ENCODE measurements at places on chromosomes 5 and 9. TPM values are rescaled to one million over a fixed set of nuclear protein-coding genes. Genes with fewer than 3 reads are reported as not detected.
A peak's percentile ranks its signal among the peaks of the same experiment; 100 is the strongest.

DNA sequence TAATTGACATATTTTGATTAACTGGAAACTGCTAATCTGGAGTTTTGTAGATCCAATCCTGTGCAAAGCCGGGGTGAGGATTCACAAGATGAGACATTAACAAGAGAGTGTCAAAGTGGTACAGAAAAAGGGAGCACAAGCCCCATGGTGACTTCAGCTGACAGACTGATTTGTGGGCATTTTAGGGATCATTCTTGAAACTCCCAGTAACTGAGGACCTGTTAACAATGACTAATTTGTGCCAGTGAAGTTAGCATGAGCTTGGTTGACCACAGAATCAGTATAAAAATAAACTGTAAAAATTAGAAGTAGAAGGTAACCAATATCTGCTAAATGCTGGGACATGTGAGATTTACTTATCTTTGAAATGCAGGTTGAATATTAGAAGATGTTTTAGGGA is 1578.3 kb downstream of the EFNA5 start:
- no peak for DNase-seq

DNA sequence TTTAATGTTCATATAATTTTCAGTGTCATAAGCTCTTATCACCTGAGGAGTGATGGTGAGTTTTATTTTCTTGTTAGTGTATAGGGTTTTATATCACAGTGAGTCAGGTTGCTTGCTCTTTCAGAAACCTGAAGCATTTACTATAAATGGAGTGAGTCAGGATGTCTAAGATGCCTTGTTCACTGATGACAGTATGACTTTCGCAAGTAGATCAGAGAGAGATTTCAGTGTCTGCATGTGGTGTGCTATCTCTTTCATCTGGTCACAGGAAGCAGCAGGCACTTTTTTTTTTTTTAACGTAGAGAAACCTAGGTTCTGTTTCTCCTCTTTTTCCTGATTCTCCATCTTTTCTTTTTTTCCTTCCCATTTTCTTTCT is 237.1 kb downstream of the DMRTA1 start:
- DNase-seq, result no peak

DNA sequence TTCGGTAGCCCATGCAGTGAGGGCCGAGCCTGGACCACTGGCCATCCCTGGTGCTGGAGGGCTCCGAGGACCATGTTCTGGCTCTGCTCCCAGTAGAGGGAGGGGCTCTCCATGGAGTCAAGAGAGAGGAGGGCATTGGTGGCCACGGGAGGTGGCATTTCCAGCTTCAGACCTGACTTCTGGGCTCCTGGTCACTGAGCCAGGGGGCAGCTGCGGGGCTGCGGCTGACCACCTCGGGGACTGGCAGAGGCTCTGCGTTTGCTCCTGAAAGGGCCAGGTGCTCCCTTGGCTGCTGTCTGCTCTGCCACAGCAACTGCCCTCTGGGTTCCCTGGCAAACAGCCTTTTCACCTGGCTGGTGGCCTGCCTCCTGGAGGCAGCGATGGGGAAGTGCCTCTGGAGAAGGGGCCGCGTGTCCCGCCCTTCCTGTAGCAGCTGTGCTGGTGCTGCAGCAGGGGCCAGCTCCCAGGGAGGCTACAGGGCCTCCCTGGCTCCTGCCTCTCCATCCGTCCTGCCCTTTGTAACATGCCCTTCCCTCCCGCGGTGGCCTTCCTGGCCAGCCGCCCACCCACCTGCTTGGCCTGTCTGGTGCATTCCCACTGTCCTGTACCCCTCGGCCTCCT is 144.6 kb downstream of the CACNA1B start:
- no peak for DNase-seq

GRCh38 chr9:137217276-137218211 is 4.5 kb downstream of the RNF208 start:
- no peak for DNase-seq

DNA sequence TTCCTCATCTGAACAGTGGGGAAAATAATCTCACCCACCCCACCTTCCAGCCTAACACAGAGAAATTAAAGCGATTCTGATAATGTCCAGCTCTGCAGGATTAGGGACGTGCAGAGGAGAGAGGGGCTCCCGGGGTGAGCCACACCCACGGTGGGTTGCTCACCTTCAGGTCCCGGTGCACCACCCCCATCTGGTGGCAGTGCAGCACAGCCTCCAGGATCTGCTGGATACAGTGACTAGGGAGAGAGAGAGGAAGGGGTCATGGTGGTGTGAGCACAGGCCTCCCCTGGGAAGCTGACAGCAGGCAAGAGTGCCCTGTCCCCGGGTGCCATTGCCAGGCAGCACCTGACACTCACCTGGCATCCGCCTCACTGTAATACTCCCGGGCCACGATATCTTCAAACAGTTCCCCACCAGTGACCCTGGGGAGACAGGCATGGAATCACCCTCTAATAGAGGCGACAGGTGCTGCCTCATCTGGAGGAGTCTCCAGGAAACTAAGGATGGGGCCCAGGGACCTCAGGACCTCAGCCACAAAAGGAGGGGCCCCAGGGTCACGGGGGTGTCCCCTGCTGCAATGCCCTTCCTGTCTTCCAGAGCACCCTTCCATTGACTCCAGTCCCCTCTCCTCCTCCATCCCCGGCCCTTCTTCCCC is 33.0 kb downstream of the CAMK2A start:
- DNase-seq, result no peak

GRCh38 chr5:57383093-57383861 is 99.3 kb downstream of the ACTBL2 start:
- DNase-seq, result no peak

DNA sequence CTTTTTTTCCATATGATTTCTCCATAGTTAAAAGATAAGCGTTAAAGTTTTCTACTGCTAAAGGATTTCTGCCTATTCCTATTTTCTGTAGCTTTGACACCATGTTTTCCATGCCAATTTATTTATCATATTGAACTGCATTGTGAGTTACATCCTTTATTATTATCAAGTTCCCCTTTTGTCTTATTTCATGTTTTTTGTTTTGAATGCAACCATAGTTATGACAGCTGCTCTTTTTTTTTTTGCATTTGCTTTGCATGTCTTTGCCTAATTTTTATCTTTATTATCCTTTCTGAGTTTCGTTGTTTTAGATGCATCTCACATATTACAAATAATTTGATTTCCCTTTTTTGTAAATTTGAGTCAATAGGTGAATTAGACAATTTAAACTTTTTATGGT is 161.5 kb downstream of the DEPDC1B start:
- no peak for DNase-seq

DNA sequence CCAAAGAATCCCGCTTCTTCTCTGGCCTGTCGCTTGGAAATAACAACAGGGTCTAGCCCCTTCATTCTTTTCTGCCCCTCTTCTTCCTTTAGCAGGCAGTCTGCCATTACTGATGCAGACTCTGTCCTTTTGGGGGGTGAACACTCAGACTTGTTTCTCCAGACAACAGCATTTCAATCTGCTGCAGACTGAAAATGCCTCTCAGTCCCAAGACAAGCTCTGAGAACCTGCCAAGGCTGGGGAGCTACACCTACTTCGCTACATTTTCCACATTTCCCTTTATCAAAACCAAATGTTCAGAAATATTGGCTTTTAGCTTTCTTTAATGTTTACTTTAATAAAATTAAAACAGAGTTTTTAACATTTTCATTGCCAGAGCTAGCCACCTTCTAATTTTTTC is 152.4 kb downstream of the MPDZ start:
- no peak for DNase-seq

DNA sequence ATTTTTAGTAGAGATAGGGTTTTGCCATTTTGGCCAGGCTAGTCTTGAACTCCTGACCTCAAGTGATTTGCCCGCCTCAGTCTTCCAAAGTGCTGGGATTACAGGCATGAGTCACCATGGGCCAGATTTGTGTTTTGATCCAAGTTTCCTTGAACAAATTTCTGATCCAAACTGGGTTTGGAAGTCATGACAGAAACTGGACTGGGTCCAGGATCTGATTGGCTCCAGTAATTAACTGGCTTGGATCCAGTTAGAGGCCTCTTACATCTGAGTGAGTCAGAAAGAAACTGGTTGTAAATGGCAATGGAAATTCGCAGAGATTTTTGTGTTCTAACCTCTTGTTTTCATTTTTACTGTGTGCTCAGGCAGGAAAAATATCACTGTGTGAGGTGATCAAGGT is 141.6 kb downstream of the SLC25A46 start:
- DNase-seq, result no peak

Gene CMYA5
- 4.2 TPM for total RNA-seq

Gene FAM240B
- not detected for total RNA-seq

DNA sequence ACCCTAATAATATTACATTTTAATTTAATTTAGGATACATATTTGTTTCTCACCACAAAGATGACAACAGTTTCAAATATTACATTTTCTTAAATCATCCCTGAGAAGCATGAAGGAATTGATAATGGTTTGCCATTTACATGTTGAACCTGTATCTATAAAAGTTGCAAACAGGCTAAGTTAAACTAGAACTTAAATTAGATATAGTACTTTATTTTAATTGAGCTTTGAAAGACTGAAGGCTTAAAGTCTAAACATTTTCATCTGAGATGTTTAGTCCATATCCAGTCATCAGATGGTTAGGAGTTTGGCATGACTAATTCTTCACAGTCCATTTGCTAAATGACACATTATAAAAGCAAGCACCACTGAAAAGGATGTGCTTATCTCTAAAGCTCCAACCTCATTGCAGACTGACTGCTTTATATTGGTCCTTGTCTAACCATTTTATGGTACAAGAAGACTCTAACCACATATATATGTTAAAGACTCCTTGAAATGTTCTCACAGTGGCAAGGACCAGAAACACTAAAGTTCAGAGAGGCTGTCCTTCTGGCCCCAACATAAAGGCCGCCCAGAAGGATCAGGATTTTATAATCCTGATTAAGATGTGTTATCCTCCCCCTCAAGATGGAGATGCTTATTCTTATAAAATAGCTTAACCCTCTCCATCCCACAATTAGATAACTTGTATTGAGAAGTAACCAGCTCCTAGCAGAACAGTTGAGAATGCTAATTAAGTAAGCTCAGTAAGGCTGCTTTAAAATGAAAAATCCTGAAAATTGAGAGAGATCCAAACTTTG is 25.8 kb downstream of the WNT8A start:
- DNase-seq, result peak; percentile 39

Gene ACOT12
- total RNA-seq, result not detected

DNA sequence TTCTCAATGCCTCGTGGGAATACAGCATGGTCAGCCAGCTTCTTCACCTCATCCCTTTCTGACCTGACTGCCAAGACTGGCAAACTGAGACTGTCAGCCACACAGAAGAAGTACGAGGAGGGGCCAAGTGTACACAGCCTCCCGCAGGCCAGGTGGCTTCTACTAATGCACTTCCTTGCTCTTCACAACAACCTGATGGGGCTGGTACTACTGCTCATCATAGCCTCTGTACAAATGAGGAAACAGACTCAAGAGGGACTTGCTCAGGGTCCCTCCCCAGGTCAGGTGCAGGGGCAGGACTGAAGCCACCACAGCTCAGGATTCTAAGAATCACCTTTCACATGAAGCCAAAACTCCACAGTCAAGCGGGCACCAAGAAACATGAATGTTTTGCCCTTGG is 21.3 kb downstream of the NIPAL4 start:
- DNase-seq, result no peak

DNA sequence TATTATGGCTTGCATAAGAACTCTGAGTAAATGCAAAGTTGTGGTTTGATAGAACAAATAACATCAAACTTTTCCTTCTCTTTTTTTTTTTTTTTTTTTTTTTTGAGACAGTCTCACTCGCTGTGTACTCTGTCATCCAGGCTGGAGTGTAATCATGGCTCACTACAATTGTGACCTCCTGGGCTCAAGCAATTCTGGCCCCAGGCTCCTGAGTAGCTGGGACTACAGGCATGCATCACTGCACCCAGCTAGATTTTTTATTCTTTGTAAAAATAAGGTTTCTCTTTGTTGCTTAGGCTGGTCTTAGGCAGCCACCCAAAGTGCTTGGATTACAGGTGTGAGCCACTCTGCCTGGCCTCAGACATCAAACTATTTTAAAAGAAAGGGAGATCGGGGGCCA is 19.0 kb upstream of the PTGER4 start:
- DNase-seq, result no peak

- DNase-seq, result no peak
These were observed 17.3 kb downstream of the ADRB2 start for GRCh38 chr5:148843510-148844318.

Gene CCL27
- not detected for total RNA-seq

DNA sequence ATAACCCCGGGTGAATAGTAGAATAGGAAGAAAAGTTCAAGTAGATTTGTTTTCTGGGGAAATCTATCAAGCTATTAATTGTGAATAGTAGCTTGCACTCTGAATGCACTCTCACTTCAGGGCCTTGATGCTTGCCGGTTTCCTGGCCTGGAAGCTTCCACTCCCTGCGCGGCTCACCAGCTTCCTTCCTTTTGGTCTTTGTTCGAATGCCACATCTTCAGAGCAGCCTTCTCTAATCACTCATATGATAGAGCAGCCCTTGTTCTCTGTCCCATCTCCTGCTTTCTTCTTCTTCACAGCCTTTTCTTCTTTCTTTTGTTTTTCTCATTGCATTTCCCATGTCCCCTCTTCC is 146.7 kb downstream of the MAST4 start:
- DNase-seq, result no peak

Gene ENHO
- total RNA-seq, result 0.50 TPM

Gene C9orf152
- not detected for total RNA-seq

DNA sequence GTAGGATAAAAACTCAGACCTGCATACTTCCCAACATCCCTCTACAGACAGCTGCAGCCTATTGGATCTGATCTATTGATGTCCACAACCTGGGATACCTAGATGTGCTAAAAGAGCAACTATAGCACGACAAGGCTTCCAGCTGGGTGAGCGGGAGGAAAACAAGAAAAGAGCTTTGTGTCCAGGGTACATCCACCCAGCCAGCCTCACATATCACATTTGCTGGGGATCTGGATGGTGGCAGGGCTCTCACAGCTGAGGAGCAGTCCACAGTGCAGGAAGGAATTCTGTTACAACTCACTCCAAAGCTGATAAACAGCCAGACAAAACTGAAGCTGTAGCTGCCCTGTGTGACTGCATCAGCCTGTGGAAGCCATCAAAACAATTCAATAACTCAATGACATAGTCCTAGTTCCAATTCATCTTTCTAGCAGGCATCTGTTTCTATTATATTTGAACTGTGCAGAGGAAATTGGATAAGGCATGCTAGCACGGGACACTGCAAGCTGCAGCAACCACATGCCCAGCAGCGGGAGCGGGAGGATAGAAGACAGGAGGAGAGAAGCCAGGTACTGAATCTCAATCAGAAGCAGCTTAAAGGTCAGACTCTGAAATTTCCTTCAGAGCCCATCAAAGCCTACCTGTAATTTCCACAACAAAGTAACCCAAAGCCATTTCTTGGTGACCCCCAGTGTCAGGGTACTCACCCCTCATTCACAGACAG is 45.0 kb downstream of the MED10 start:
- no peak for DNase-seq

DNA sequence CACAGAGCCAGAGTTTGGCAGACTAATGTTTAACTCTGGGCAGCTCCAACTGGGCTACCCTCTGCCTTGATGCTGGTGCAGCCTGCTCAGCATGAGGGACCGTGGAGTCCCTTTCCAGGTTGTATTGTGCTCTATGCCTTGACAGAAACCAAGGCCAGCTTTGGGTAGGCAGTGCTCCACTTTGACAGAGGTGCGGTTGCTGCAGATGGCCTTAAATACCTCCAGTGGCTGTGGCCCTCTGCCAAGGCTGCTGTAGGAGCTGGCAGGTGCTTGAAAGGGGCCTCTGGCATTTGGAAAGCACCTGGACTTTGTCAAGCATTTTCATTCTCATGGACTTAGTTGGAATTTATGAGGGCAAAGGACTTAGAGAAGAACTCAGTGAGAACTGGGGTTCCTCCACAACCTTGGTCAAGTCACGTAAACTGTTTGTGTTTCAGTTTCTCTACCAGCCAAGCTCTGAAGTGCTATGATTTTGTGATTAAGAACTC is 249.7 kb upstream of the ZNF462 start:
- DNase-seq, result no peak

GRCh38 chr9:135589596-135590485 is 28.3 kb downstream of the PAEP start:
- DNase-seq, result no peak

All from esophagus muscularis mucosa (tissue), 4 donors.